ENCODE measurements at places on chromosomes 2 and 18. TPM values are rescaled to one million over a fixed set of nuclear protein-coding genes. Genes with fewer than 3 reads are reported as not detected.

Gene TNFAIP6
- not detected for total RNA-seq

Gene RNF138
- 107 TPM for total RNA-seq

Gene PLGLB2
- 0.68 TPM for total RNA-seq

Gene GALNT13
- total RNA-seq = 0.35 TPM

- DNase-seq = no peak
These were observed 139.4 kb downstream of the ASB1 start for GRCh38 chr2:238566001-238566645.

Gene CNDP1
- not detected for total RNA-seq

GRCh38 chr2:70873541-70873940, 37.9 kb upstream of the CD207 start:
- no peak for DNase-seq

GRCh38 chr2:178702361-178702760, 104.9 kb downstream of the TTN start:
- DNase-seq = no peak

Gene RBMS1
- total RNA-seq = 39.3 TPM

DNA sequence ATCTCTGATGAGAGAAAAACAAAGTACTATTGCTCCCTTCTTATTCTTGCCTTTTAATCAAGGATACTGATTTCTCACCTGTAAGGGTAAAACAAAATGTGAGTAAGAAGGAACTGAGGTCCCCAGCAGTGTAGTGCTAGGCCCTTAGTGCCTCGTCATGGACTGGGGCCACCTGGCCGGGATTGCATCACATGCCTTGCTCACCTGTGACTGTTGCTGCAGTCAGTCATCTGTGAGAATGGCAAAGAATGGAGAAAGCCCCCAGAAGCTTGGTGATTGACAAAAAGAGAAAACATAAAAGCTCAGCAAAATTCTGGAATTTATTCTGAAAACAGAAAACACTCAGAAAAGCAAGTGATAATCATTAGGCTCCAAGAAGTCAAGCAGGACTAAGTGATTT, 63.4 kb downstream of the SPATS2L start:
- DNase-seq = no peak

Gene TCF23
- total RNA-seq = not detected

DNA sequence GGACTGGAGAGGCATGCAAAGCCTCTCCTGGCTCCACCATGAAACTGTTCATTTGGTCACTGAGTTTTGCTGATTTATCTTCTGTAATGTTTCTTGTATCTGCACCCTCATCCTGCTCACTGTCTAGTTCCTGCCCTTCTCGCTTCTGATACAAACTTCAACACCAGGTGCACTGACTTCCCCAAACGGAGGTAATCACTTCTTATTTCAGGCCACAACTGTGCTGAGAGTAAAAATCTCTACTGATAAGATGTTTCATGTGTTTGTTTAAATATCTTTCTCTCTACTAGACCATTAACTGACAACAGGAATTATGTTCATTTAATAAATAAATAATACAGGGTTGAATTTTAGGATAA, 10.9 kb upstream of the NT5C1B start:
- no peak for DNase-seq

DNA sequence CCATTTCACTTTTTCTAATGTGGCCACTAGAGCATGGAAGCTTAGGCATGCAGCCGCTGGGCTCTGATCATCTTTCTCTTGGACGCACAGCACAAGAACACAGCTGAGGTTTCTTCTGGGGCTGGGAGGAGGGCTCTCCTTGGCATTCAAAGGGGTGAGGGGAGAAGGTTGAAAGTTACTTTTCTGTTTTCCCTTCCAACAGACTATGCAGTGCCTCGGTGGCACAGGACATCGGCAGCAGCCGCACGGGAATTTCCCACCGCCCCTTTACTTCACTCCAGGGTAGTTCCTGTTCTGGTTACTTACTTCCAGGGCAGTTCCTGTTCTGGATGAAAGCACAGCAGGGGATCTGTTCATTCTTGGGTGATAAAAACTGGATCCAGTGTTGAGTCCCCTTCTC, 18.9 kb upstream of the MAL start:
- no peak for DNase-seq

Gene INHA
- not detected for total RNA-seq

DNA sequence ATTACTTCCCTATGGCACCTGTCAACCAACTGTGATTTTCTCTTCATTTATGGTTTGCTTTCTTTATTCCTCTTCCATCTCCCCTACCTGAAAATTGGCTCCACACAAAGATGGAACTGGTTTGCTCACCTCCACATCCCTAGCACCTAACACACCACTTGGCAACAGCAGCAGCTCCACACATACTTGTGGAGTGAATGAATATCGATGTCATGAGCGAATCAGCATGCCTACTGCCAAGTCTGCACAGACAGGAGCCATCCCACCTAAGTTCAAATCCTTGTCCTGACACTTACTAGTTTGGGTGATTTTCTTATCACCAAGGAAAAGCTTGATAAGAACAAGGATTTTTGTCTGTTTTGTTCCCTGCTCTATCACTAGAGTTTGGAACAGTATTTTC, 191.4 kb upstream of the TMEM200C start:
- no peak for DNase-seq

GRCh38 chr2:14779252-14779651, 146.7 kb downstream of the LRATD1 start:
- DNase-seq = no peak

GRCh38 chr2:196954001-196954400, 27.5 kb upstream of the PGAP1 start:
- DNase-seq = no peak

Gene SKA1
- total RNA-seq = 38.8 TPM

GRCh38 chr2:208466151-208466919, 59.7 kb downstream of the PTH2R start:
- DNase-seq = no peak

GRCh38 chr2:160486341-160486740, 7.3 kb downstream of the RBMS1 start:
- no peak for DNase-seq

DNA sequence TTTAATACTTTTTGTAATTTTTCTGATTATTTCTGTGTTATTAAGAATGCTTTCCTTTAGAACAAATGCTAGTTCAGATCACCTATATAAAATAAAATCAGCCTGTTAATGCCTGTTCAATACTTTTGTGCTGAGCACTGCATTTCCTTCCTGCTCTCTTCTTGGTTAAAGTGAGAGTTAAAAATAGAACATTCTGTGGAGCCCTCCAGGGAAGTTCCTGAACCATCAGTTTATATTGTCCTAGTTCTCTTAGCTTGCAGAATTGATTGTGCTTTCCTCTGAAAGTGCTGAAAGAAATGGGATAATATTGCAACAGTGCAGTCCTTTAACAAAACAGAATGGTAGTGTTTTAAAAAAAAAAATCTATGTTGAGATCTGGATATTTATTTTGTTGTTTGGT, 74.6 kb upstream of the UBXN4 start:
- no peak for DNase-seq

Gene PSMD14
- total RNA-seq = 91.4 TPM

DNA sequence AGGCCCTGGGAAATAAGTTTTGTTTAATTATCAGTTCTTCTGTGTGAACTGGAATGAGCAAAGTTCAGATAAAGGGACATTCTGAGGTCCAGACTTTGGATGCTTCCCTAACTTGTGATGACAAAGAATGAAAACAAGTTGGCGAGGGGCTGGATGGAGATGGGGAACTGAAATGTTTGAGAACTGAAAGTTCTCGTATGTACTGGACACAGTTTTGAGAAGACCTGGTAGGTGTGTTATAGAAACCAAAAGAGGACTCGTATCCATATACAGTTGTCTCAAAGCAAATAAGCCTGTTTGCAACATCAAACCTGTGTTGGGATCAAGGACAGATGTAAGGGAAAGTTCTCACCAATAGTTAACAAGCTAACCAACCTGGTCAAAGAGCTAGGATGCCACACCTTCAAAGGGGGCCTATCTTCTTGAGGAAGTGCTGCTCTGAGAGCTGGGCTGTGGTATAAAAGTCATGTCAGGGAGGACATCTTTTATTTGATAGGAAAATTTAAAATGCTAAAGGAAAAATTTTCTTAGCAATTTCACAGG, at the start of gene UPP2:
Gene UPP2, plus strand, starts transcription at position 493 of the 543 bp plus-strand sequence. CDS start 188 bp downstream, outside the sequence.
- no peak for DNase-seq

DNA sequence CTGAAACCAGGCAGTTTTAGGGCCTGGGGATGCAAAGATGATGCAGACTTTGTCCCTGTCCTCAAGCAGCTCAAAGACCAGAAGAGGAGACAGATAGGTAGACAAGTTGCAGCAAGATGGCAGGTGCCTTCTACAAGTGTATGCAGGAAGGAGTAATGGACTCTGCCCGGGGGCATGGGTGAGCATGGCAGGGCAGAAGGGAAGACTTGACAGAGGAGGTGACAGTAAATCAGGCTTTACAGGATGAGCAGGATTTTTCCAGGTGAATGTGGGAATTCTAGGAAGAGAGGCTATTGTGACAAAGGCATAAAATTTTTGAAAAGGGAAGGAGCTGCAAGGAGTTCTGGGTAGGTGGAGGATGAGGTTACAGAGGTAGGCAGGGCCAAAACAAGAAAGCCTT, 4.7 kb downstream of the EFEMP1 start:
- no peak for DNase-seq

Gene MAPK4
- not detected for total RNA-seq

Gene FHL2
- total RNA-seq = 5.1 TPM

Gene STPG4
- not detected for total RNA-seq

Gene GCG
- total RNA-seq = not detected

- no peak for DNase-seq
These were observed 469.2 kb upstream of the TNP1 start for GRCh38 chr2:217329023-217329431.

GRCh38 chr2:46383784-46384456, 86.7 kb downstream of the EPAS1 start:
- DNase-seq = no peak

- no peak for DNase-seq
These were observed 151.9 kb downstream of the EPHA4 start for GRCh38 chr2:221420245-221420644.

- DNase-seq = no peak
These were observed 80.8 kb downstream of the GAREM1 start for GRCh38 chr18:32389858-32390257.

GRCh38 chr2:42116195-42117181, 52.7 kb upstream of the EML4 start:
- DNase-seq = no peak

DNA sequence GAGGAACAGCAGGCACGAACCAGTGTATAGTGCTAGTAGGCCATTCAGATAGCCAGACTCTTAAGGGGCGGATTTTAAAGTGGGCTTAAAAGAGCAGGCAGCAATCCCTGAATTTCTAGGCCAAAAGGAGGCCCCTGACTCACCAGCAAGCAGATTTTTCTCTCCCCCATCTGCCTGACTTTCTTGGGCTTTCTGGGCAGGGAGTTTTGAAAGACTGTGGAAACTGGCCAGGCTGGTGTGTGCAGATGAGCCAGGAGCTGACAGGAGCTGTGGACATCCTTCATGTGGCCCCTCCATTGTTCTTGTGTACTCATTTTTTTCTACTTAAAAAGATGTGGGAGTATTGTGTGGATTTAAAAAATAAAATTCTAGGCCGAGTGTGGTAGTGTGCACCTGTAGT, 59.0 kb downstream of the GLI2 start:
- no peak for DNase-seq

DNA sequence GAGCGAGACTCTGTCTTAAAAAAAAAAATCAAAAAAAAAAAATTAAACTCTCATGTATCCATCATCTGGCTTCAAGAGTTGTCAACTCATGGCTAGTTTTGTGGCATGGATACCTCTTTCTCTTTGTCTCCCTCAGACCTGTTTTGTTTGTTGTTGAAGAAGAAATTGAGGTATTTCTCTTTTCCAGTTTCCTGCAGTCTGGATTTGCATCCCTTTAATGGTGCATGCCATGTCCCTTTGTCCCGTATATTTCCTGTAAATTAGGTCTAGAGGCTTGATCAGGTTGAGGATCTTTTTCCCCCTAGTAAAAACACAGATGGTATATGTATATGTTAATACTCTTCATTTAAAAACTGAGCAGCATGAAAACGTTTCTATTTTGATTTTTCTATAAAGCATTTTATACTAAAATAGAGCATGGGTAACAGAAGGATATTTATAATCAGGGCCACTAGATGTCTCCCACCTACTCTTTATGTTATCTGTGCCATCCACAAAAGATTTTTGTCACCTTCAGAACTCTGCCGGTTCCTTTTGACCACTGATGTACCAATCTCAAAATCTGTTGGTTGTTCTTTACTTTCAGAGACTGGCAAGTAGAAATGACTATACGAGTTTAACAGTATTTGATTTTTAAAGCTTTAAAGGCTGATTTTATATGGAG, 80.1 kb downstream of the GALNT1 start:
- DNase-seq = no peak

Gene C2orf72
- total RNA-seq = 2.3 TPM
